ENCODE measurements at places on chromosomes 7 and 10.

DNA sequence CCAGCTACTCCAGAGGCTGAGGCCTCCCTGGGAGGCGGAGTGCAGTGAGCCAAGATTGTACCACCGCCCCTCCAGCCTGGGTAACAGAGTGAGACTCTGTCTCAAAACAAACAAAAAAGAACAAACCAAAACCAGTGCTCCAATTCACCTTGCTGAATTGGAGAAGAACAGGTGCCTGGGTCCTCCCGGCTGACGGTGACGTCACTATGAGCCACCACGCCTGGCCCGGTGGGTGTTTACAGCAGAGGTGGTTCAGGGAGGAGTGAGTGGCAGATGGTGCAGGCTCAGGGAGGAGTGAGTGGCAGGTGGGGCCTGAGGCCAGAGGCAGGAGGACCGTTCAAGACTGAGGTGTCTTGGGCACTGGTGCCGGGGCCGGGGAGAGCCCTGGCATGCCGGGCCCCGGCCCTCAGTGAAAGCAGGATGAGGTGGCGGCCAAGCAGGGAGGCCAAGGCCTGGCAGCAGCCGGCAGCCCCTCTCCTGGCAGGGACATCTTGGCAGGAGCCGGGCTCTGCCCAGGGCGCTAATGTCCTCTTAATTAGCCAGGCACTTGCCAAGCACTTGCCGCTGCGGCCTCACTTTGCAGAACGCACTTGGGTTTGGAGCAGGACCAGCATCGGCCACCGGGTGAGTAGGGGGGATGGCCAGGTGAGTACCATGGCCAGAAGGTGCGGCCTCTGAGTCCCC is 162.8 kb upstream of the TNRC18 start:
- DNase-seq: no peak

DNA sequence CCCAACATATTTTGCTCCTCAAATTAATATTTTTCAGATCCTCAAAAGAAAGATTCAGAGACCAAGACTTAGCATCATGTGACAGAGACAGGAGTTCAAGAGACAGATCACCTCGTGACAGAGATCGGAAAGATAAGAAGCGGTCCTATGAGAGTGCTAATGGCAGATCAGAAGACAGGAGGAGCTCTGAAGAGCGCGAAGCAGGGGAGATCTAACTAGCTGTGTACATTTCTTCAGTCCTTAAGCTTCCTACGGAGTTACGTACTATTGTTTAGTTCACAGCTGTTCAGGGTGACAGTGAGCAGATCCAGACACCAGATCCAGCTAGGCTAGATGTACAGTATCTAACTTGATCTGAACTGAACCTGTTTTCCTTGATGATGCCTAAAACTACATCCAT is 61.3 kb downstream of the KLRG2 start:
- DNase-seq: no peak

- no peak for DNase-seq
These were observed 15.3 kb downstream of the ECHDC3 start for GRCh38 chr10:11757454-11757820.

DNA sequence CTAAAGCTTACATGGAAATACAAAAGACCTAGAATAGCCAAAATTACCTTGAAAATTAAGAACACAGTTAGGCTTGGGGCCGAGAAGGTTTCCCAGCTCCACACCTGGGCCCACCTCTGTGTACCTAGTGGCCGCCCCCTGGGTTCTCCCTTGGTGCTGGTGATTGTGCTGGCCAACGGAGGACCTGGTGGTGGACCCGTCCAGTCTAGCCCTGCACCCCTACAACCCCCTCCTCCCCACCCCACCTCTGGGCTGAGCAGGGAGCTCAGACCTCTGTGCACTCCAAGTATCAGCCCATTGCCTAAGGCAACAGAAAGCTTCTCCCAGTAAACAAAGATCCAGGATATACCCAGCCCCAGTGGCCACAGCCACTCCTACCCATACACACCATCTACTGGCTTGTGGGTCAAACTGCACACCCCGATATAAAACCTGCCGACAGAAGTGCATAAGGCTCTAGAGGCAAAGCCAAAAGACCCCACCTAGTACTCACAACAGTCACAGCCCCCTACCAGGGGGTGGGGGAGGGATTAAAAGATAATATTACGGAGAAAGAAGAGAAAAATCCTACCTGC is 105.0 kb upstream of the DIP2C start:
- no peak for DNase-seq

DNA sequence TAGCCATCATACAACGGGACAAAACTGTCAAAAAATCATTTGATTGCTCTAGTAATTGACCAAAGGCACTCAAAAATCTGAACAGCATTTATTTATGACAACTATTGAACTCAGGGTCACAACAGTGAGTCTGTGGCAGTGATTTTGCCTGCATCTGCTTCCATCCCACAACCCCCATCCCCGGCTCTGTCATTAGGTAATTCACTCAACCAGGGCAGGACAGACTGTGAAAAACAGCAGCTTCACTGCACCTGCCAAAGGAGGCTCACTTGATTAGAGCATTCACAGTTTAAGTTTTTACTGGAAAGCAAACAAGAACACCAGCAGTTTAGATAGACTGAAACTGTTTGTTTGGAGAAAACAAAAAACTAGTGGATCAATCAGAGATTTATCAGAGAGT is 22.2 kb downstream of the NRCAM start:
- DNase-seq: no peak

- no peak for DNase-seq
These were observed 21.3 kb upstream of the HERPUD2 start for GRCh38 chr7:35716038-35716803.

GRCh38 chr7:12031186-12031585 is 179.9 kb upstream of the TMEM106B start:
- DNase-seq: no peak

DNA sequence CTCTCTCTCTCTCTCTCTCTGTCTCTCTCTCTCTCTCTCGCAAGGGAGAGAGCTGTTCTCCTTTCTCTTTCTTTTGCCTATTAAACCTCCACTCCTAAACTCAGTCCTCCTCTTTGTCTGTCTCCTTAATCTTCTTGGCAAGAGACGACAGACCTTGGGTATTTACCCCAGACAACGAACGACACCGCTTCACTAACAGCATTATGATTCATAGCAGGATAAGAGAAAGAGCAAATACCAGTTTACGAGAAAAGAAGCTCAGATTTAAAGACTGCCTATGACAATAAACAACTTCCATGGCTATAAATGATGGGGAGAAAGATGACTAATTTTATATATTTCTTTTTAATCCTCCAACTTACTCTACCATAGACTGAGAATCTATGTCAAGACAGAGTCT is 1396.5 kb upstream of the CELF2 start:
- no peak for DNase-seq

DNA sequence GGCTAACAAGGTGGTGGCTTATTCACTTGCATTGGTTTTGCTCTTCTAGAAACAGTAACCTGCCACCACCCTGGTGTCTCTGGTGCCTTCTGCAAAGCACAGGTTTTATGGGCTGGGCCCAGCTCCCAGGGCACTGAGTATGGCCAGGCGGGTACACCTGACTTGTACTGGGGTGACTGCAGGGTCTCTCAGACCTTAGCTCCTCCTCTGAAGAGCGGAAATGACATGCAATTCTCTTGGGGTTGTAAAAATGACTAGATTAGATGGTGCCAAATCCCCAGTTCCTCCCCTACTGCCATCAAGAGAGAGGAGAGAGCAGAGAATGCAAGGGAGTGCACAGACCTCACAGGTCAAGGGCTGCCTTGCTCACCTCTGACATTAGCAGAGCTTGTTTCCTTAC is 14.7 kb downstream of the ESYT2 start:
- peak; percentile 36 for DNase-seq

Measured in stimulated activated naive CD4-positive, alpha-beta T cell (primary cell).